ENCODE measurements at places on chromosomes 13 and 19. TPM values are rescaled to one million over a fixed set of nuclear protein-coding genes. Genes with fewer than 3 reads are reported as not detected.

The AZU1 gene
- 2.2 TPM for total RNA-seq

The EHD2 gene
- total RNA-seq: 7.6 TPM

The FREM2 gene
- total RNA-seq: 0.54 TPM

DNA sequence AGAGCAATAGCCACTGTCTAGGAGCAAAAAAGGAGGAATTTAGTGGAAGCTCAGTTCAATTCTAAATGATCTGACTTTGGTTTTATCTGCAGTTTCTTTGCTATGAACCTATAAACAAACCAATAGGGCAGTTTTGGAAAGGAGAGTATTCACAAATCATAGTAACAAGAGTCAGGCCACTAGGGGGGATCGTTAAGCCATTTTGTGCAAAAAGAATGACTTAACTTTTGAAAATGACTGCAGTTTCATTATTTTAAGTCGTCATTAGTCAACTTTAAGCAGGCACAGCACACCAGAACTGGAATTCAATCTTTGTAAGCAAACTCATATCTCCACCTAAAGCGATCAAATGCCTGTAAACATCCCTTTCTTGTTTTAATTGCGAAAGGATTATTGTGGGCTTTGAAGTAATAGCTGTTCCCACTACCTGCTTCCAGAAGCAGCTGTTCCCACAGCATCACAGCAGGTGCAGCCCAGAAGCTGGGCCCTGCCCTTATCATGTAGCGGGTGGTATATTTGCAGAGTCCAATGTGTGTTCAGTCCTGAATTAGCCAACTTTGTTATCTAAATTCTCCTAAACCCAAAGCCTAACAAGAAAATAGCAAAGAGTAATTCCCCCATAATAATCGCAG is 51.5 kb downstream of the SOX21 start:
- DNase-seq: no peak

- no peak for DNase-seq
These were observed 69.7 kb upstream of the KL start for GRCh38 chr13:32946558-32946957.

DNA sequence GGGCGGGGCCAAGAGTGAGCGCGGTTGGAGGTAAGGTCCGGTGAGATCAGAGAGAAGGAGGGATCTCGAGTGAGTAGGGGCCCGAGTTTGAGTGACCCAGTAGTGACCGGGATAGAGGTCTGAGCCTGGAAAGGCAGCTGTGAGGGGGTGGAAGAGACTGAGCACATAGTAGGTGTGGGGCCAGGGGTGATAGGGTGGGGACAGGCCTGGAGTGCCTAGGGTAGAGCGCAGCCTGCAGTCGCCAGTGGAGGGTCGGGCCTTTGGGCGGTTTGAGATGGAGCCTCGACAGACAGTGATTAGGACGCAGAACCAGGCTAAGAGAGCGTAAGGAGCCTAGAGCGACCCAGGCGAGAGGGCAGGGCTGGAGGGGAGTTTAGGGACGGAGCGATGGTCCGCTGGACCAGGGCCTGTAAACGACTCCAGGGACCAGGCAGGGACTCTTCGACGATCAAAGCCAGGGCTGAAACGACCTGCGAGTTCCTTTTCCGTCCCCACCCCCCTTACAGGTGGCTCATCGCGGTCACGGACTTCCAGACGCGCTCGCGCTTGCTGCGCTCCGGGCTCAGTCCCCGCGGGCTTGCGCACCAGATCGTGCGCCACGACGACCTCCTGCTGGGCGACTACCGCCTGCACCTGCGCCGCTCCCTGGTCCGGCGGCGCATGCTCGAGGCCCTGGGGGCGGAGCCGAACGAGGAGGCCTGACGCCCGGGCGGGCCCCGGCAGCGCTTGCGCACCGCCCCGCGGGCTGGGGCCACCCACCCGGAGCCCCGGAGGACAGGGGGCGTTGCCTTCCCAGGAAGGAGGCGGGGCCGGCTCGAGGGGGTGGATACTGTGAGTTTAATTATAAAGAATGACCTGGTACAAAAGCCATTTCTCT is 9.4 kb downstream of the C19orf81 start:
- DNase-seq: peak; percentile 97

- no peak for DNase-seq
These were observed at the start of gene CEACAM1 for GRCh38 chr19:42528354-42529247. TSS of gene CEACAM1 (minus strand) at chr19:42528481. CDS start at chr19:42528374, 107 bp downstream.

DNA sequence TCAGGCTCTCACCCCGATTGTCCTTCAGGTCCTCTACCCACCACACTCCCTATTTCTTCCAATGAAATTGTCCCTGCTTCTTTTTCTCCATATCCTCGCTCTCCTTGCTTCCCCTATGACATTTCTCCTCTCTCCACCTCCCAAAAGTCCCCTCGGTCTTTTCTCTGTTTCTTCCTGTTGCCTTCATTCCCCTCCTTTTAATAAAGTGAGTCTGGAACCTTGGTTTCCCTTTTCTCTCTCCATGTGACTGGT is 676 bp upstream of the ZNF574 start:
- no peak for DNase-seq

DNA sequence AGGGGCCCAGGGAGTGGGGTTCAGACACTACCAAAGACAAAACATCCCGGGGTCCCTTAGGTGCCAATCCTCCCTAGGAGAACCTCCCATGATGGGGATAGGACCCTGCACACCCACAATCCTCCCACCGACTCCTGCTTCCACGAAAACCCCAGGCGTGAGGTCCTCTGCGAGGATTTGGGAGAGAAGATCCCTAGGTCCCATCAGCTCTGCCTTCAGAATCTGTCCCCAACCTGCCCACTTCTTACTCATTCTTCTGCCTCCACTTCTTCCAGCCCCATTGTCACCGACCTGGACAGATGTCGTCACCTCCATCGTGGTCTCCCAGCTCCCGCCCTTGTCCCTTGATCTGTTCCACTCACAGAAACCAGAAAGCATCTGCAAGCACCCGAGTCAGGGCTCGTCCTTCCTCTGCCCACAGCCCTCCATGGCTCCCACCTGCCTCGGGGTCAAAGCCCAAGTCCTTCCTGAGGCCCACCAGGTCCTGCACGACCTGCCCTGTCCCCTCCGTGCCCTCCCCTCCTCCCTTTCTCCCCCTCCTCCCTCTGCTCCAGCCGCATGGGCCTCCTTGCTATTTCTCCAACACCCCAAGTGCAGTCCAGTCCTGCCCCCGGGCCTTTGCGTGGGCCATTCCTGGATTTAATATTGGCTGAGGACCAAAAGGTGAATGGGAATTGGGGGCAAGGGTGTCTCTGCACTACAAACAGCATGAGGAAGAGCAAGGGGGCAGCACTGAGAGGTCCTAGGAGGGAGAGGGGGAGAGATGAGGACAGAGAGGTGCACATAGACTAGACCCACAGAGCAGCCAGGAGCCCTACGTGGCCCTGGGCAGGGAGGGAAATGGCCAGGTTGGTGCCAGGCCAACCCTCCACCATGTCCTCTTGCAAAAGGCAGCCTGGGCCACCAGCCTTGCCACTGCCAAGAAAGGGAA is 51.3 kb downstream of the PTPRS start:
- no peak for DNase-seq

Measured in glutamatergic neuron (in vitro differentiated cells).